ENCODE measurements at places on chromosomes 3 and 15.

- DNase-seq = no peak
Observed at GRCh38 chr3:65408531-65409175, 630.1 kb downstream of the MAGI1 start.

GRCh38 chr3:153752405-153753027 is 368.7 kb upstream of the ARHGEF26 start:
- no peak for DNase-seq

DNA sequence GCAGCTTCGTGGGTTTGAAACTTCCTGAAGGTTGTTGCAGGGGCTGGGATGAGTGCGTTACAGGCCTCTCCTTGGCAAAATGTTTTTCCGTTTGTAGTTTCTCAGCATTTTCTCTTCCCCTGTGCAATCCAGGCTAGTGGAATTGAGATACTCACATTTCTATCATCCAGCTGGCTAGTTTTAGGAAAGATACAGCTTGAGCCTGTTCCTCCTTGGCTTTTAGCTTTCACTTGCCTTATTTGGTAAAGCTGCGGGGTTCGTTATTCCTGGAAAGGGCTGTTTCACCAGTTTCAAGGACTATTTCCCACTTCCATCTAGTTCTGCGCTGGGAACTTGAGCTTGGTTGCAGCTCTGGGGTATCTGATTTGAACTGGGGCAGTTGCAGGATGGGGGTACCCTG is 90.3 kb downstream of the ITPR1 start:
- no peak for DNase-seq

- no peak for DNase-seq
Observed at GRCh38 chr3:161082063-161082462, 23.1 kb downstream of the B3GALNT1 start.

- no peak for DNase-seq
Observed at GRCh38 chr15:66614951-66615760, 49.4 kb upstream of the LCTL start.

DNA sequence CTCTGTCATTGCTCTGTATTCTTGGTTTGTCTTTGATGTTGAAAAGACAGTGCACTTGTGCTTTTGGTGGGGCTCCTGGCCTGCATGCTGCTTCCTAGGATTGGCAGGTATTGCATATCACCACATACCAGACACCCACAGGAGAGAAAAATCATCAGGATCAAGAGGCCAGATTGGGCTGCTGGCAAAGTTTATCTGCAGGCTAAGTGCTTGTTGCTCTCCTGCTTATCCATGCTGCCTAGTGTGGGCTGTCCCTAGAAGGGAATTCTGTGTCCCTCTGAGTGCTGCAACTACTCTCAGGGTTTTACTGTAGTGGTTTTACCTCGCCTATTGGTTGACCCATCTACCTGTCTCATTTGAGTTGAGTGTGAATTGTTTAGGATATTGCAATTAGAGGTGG is 833 bp upstream of the SLC22A13 start:
- DNase-seq = no peak

DNA sequence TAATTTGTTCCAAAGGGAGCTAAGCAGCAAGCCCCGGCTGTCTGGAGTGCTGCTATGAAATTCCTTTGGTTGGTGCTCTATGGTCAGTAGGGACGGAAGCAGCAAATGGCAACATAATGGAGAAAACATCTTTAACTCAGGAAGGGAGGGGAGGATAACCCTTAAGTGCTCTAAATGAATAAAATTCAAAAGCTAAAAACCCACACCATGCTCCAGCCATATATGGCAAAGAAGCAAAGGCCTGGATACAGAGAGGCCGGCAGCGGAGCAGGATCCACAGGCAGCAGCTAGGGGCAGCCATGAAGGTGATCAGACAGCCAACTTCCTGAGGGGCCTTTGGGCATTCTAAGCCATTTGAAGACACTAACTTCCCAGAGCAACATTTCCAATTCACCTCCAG is 38.9 kb downstream of the IL17RD start:
- no peak for DNase-seq

DNA sequence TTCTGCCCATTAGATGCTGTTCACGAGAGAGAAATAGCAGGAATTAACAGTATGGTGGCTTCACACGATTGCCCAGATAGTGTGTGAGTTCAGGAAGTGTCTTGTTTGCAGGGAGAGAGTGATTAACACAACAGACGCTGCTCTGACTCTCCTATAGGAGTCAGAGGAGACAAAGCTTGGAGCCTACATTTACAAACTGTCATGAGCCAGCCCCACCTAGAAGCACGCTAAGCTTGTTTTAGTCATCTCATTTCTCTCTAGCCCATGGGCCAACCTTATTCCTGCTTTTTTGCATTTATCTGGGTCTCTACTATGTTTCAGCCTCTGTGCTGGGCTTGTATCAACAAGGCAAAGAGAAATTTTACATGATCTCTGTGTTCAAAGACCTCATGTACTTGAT is 128.3 kb upstream of the BFSP2 start:
- no peak for DNase-seq

- no peak for DNase-seq
Observed at GRCh38 chr3:168752339-168752738, 656.6 kb upstream of the GOLIM4 start.

- no peak for DNase-seq
Observed at GRCh38 chr15:35956056-35956455, 410.1 kb upstream of the DPH6 start.

GRCh38 chr3:74897006-74897405 is 282.5 kb upstream of the CNTN3 start:
- DNase-seq = no peak
